Chondrocyte (in vitro differentiated cells): ENCODE measurements at places on chromosomes 2 and 18. TPM values are rescaled to one million over a fixed set of nuclear protein-coding genes. Genes with fewer than 3 reads are reported as not detected.
A peak's percentile ranks its signal among the peaks of the same experiment; 100 is the strongest.

DNA sequence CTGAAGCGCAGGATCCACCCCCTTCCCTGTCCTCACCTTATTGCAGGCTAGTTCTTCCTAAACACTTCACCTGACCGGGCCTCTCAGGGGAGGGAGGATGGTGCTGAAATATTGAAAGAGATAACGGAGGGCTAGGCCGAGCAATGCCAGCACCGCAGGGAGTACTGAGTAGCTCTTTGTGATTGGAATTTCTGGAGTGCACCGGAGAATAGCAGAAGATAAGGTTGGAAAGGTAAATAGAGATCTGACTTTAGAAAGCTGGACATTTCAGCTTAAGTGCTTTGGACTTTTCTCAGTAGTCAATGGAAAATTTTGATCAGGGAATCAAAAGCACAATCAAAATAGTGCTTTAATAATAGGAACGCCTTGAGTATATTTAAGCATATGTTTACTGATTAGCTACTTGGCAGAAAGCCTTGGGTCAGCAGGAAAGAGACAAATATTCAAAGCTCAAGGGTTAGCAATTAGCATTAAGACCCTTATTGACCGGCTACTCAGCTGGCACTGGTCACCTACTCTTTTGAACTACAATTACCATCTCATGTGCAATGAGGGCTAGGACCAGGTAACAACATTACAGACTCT lies 142.9 kb upstream of the NDUFV2 start:
- H3K27me3 ChIP-seq: no peaks in the 10 kb centered on the region
- peaks cover 17% of the 10 kb centered on the region for H3K4me1 ChIP-seq
- DNase-seq: no peak
- no peaks in the 10 kb centered on the region for H3K36me3 ChIP-seq
- no peak overlapping the region for H3K27ac ChIP-seq
- H3K4me3 ChIP-seq: no peak overlapping the region

- H3K36me3 ChIP-seq: peaks cover 10% of the 10 kb centered on the region
- DNase-seq: no peak
- H3K27ac ChIP-seq: peak overlapping the region; percentile 37
- no peaks in the 10 kb centered on the region for H3K27me3 ChIP-seq
Measured at GRCh38 chr2:118097657-118098056, 9.4 kb downstream of the INSIG2 start.

- H3K4me1 ChIP-seq: peaks cover 91% of the 10 kb centered on the region
- H3K27ac ChIP-seq: peak overlapping the region; percentile 73
- DNase-seq: no peak
- H3K4me3 ChIP-seq: no peak overlapping the region
Measured at GRCh38 chr2:109339519-109339966, 210.5 kb downstream of the SH3RF3 start.

The NABP1 gene
- total RNA-seq: 16.1 to 18.5 TPM (median 17.5 TPM) in 3 replicates

GRCh38 chr18:38421021-38421420 lies 855.4 kb upstream of the CELF4 start:
- no peaks in the 10 kb centered on the region for H3K4me1 ChIP-seq
- no peak for DNase-seq
- H3K4me3 ChIP-seq: no peak overlapping the region
- H3K36me3 ChIP-seq: no peaks in the 10 kb centered on the region
- H3K27me3 ChIP-seq: peaks cover 2% of the 10 kb centered on the region
- H3K27ac ChIP-seq: no peak overlapping the region

DNA sequence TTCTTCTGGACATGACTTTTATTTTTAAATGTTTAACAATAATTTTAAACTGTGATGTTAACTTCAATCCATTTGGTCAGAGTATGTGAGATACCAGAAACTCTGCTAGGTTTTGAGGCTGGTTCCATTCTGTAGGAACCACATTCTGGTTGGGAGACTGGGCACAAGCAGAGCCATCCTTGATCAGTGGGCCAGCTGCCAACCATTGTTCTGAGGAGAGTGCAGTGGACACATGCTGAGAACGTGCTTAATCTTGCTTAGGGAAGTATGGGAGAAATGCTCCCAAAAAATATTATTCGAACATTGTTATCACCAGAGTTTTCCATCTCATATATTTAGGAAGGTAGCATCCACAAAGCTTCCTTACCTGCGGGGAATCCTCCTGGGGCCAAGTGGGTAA lies 155.8 kb downstream of the RTN4 start:
- peaks cover 3% of the 10 kb centered on the region for H3K36me3 ChIP-seq
- no peak overlapping the region for H3K4me3 ChIP-seq
- H3K4me1 ChIP-seq: peaks cover 8% of the 10 kb centered on the region
- H3K27ac ChIP-seq: no peak overlapping the region
- H3K27me3 ChIP-seq: peaks cover 2% of the 10 kb centered on the region

GRCh38 chr2:219629976-219630695 lies 2.7 kb downstream of the SLC4A3 start:
- peaks cover 11% of the 10 kb centered on the region for H3K36me3 ChIP-seq
- peaks cover 8% of the 10 kb centered on the region for H3K4me1 ChIP-seq
- no peak overlapping the region for H3K4me3 ChIP-seq

GRCh38 chr2:127181851-127182250 lies 38.2 kb downstream of the CYP27C1 start:
- peaks cover 1% of the 10 kb centered on the region for H3K4me1 ChIP-seq
- no peaks in the 10 kb centered on the region for H3K27me3 ChIP-seq

The CXCR1 gene
- not detected in 3 replicates for total RNA-seq

DNA sequence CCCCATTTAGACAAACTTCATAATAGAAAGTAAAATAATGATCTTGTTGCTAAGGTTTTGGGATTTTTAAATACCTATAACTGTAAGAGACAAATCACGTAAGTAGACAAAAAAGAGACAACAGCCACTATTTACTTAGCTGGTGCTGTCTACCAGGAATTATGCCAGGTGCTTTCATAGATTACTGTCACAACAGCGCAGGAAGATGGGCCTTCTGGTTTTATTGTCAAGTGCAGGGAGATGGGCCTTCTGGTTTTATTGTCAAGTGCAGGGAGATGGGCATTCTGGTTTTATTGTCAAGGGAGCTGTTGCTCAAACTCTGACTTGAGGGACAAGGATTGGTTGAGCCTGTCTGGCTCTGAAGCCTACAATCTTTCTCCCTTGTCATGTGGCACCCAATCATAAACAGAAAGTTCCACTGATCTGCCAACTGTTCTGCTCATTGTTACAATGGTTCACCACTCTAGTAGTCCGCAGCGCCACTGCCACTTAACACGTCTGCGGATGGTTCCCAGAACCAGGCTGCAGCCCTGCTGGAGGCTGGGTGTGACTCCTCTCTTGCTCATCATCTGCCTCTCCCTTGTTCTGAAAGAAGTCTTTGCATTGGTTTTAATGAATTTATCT lies 95.0 kb downstream of the RNF144A start:
- H3K4me1 ChIP-seq: peaks cover 58% of the 10 kb centered on the region
- no peaks in the 10 kb centered on the region for H3K36me3 ChIP-seq

DNA sequence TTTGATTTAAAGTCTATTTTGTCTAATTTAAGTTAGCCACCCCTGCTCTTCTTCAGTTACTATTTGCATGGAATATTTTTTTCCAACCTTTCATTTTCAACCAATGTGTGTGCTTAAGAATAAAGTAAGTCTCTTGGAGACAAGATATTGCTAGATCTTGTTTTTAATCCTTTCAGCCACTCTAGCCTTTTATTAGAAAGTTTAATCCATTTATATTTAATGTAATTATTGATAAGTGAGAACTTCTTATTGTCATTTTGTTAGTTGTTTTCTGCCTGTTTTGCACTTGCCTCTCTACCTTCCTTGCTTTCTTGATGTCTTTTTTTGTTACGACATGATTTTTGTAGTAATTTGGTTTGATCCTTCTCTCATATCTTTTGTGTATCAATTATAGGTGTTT lies 46.4 kb downstream of the CCDC148 start:
- no peak overlapping the region for H3K27ac ChIP-seq
- H3K4me1 ChIP-seq: peaks cover 35% of the 10 kb centered on the region
- peaks cover 15% of the 10 kb centered on the region for H3K36me3 ChIP-seq
- no peaks in the 10 kb centered on the region for H3K27me3 ChIP-seq

GRCh38 chr2:174692256-174692919 lies 71.9 kb downstream of the CHRNA1 start:
- H3K36me3 ChIP-seq: no peaks in the 10 kb centered on the region
- no peaks in the 10 kb centered on the region for H3K4me1 ChIP-seq
- H3K4me3 ChIP-seq: no peak overlapping the region
- no peak overlapping the region for H3K27ac ChIP-seq
- H3K27me3 ChIP-seq: peaks cover 21% of the 10 kb centered on the region
- DNase-seq: no peak

DNA sequence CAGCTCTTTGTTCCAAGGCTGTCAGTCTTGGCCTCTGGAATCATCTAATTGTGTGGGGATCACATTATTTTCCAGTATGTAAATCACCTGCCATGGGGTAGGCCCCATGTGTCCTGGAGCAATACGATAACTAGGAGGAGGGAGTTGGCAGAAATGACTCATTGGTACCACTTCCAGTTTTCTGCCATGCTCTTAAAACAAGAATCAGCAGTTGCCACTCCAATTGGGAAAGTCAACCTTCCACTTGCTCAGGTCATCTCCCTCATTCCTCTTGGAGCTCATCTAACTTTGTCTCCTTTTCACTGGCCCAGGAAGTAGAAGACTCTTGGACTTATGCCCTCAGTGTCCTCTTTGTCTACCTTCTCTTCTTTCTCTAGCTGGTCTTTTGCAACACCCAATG lies 487.0 kb downstream of the SLC4A3 start:
- H3K4me1 ChIP-seq: no peaks in the 10 kb centered on the region
- DNase-seq: no peak
- no peaks in the 10 kb centered on the region for H3K27me3 ChIP-seq
- H3K4me3 ChIP-seq: no peak overlapping the region
- H3K36me3 ChIP-seq: peaks cover 8% of the 10 kb centered on the region
- no peak overlapping the region for H3K27ac ChIP-seq

DNA sequence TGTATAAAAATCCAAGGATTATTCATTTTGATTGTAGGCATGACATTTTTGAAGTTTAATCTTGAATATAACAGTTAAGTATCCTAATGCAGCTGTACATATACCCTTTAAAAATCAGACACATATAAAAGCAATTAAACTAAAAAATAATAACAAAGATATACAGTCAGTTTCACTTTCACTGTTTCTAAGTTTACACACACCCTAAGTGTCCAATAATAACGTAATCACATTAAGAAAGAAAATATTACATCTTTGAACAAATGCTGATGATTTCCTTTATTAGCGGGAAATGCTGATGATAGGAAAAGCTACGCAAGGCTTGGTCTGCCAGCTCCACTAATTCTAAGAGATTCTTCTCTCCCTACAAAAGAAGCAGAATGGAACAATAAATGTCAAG lies 38.8 kb downstream of the RTTN start:
- H3K27me3 ChIP-seq: no peaks in the 10 kb centered on the region
- peaks cover 4% of the 10 kb centered on the region for H3K4me1 ChIP-seq
- peaks cover 2% of the 10 kb centered on the region for H3K36me3 ChIP-seq

DNA sequence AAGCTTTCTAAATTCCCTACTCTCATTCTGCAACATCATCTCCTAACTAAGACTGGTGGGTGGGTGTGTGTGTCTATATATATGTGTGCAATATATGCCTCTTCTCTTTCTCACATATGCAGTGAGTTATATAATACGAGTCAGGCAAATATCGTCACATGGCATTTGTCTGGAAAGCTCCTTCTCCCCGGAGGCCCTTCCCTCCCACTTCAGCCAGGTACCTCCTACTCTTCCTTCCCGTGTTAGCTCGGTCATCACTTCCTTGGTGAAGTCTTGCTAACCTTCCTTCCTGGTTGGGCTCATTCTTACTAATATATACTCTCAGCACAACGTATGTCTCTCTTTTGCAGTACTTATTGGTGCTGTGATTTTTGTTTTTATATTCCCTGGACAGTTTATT lies 66.4 kb upstream of the NCK2 start:
- peaks cover 38% of the 10 kb centered on the region for H3K27me3 ChIP-seq
- no peak for DNase-seq
- no peaks in the 10 kb centered on the region for H3K36me3 ChIP-seq
- peaks cover 5% of the 10 kb centered on the region for H3K4me1 ChIP-seq

DNA sequence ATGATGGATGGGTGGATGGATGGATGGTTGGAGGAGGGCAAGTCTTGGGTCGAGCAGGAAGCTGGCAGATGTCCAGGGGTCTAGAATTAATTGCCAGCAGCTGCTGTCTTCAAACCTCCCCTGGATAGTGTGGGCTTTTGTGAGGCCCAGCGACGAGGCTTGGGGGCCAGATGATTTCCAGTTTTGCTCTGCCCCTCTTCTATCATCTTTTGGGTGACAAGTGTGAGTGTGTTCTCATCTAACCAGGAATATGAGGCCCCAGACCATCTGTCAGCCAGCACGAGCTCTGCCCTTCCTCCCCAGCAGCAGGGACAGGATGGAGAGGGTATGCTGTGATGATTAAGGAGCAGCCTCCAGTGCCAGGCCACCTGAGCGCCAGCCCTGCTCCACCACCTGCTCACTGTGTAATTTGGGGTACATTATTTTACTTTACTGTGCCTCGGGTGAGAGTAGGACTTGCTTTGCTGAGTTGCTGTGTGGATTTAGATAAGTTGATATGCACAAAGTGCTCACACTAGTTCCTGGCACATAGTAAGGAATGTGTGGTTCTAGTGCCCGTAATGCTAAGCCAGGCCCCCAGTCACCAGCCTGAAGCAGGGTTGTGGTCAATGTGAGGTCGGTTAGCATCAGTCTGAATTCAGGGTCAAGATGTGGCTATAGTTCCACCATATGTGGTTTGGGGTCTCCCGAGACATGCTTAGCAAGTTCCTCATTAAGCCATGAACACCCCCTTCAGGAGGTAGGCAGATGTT lies 251.1 kb downstream of the CYP26B1 start:
- H3K4me3 ChIP-seq: no peak overlapping the region
- DNase-seq: no peak
- no peak overlapping the region for H3K27ac ChIP-seq
- no peaks in the 10 kb centered on the region for H3K4me1 ChIP-seq

GRCh38 chr2:109270505-109271312 lies 141.7 kb downstream of the SH3RF3 start:
- no peaks in the 10 kb centered on the region for H3K27me3 ChIP-seq
- H3K36me3 ChIP-seq: no peaks in the 10 kb centered on the region
- no peak for DNase-seq
- H3K4me1 ChIP-seq: peaks cover 83% of the 10 kb centered on the region
- peak overlapping the region; percentile 20 for H3K27ac ChIP-seq
- H3K4me3 ChIP-seq: no peak overlapping the region

DNA sequence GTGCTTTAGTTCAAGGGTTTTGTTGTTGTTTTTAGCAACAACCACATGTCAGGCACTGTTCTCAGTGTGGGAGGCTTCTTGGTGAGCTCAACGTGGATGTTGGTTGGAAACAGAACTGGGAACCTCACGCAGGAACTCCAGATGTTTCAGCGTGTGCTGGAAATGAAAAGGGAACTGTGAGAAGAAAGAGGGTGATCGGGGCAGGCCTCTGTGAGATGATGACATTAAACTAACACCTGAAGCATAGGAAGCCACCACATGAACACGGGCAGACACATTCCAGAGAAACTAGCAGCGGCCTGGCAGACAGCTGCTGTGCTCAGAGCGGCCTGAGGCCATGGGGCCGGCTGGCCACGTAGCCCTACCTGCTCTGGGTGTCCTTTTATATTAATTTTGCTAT lies 66.4 kb downstream of the COA5 start:
- peaks cover 45% of the 10 kb centered on the region for H3K36me3 ChIP-seq
- peak overlapping the region; percentile 38 for H3K27ac ChIP-seq

- no peaks in the 10 kb centered on the region for H3K27me3 ChIP-seq
- DNase-seq: no peak
- no peak overlapping the region for H3K27ac ChIP-seq
- H3K4me1 ChIP-seq: no peaks in the 10 kb centered on the region
Measured at GRCh38 chr2:144032566-144032965, 487.4 kb downstream of the ZEB2 start.

GRCh38 chr2:176534798-176535466 lies 265.7 kb downstream of the MTX2 start:
- no peak overlapping the region for H3K27ac ChIP-seq
- H3K36me3 ChIP-seq: no peaks in the 10 kb centered on the region
- no peak overlapping the region for H3K4me3 ChIP-seq
- peaks cover 25% of the 10 kb centered on the region for H3K27me3 ChIP-seq
- DNase-seq: no peak

The TNFRSF11A gene
- 0.17 to 0.49 TPM (median 0.22 TPM) in 3 replicates for total RNA-seq

The POTEI gene
- 0.07 to 1.2 TPM (median 1.0 TPM) in 3 replicates for total RNA-seq

The CCBE1 gene
- total RNA-seq: 0.38 to 1.8 TPM (median 0.72 TPM) in 3 replicates

The RBM44 gene
- total RNA-seq: 0.48 to 0.54 TPM (median 0.50 TPM) in 3 replicates
